Activated CD4-positive, alpha-beta T cell treated with anti-CD3 and anti-CD28 coated beads, Interleukin-2, amount 50 U/mL, for 1 hour (primary cell): ENCODE measurements at places on chromosomes 2 and 18.

GRCh38 chr2:19369341-19369955 lies 11.0 kb upstream of the OSR1 start:
- DNase-seq = no peak

- no peak for DNase-seq
Observed at GRCh38 chr2:47918043-47918442, 11.7 kb upstream of the FBXO11 start.

DNA sequence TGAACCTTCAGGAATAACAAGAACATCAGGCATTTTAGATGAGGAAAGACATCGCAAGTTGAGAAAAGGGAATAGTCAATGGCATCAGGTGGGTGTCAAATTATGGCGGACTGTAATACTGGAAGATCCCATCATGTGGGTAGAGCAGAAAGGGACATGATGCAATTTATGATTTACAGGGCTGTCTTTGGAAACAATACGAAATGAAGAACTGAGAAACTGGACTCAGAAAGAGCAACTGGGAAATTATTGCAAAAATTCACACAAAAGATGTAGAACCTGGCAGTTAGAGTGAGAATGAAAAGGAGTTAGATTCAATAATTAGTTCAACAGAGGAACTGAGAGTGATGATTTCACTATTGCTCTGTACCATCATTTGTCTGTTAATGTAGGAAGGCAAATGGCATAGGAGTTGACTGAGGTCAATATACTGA lies 1635.0 kb upstream of the ACVR2A start:
- DNase-seq = no peak

DNA sequence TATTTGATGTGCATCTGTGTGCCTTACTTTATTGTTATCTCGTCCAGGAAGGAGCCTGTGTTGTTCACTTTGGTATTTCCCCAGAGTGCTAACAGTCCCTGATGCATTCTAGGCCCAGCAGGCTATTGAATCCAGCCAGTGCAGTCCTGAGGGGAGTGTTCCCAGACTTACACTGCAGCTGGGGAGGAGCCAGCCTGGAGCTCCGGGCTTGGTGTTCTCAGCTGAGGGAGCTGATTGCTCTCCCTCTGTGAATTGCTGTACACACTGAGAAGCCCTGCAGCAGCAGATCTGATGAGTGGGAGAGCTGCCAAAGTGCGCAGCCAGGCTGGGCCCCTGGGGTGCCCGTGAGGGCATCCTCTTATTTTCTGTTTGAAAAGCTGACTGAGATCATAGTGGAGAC lies 159.2 kb downstream of the GALNT3 start:
- no peak for DNase-seq

- no peak for DNase-seq
Observed at GRCh38 chr2:241885946-241886643, 16.6 kb downstream of the RTP5 start.

GRCh38 chr18:28338316-28338715 lies 161.4 kb upstream of the CDH2 start:
- DNase-seq = no peak

DNA sequence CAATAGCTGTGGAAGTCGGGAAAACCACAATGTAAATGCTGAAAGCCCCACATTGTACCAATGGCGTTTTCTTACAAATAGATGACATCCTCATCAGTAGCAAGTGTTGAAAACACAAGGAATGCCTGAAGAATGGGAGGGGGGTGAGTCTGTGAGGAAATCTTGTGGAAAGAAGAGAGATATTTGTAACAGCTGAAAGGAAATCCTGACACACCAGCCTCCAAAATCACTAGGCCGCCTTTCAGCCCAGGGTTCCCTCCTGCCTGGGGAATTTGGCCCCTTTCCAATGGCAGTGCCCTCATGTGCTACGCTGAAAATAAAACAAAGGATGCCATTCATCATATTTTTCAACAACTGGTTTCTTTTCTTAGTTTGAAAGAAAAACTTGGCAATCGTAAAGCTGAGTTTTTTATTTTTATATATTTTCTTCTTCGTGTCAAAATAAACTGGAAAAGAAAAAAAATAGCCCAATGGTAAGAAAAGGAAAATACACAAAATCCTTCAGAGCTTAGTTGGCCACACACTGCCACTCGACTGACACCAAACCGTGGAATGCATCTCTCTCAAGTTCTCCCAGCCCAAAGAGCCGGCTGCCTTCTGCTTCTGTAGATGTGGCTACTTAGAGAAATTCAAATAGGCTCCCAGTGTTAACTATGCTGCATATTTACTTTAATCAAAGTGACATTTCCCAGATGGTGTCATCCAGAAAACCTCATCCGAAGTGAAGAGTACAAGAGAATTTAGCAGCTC lies 52.0 kb downstream of the FTCDNL1 start:
- DNase-seq = no peak
